ENCODE measurements at places on chromosomes 2 and 18. TPM values are rescaled to one million over a fixed set of nuclear protein-coding genes. Genes with fewer than 3 reads are reported as not detected.

Gene TANC1
- total RNA-seq, result 66.3 TPM

Gene GAREM2
- total RNA-seq, result 0.22 TPM

Gene ACVR1C
- not detected for total RNA-seq

Gene TMEM185B
- 28.5 TPM for total RNA-seq

Gene PTH2R
- total RNA-seq, result under 0.01 TPM

Gene ZNF396
- total RNA-seq, result 0.98 TPM

Gene SLC66A2
- 40.0 TPM for total RNA-seq

Gene PROM2
- total RNA-seq, result 0.09 TPM

Gene RAD51AP2
- not detected for total RNA-seq

Gene KIF1A
- under 0.01 TPM for total RNA-seq

Gene ACOXL
- total RNA-seq, result not detected

Gene MOGAT1
- not detected for total RNA-seq

Gene SCN9A
- total RNA-seq, result 0.54 TPM

Gene CD8B2
- total RNA-seq, result not detected

Gene MRPS5
- total RNA-seq, result 45.0 TPM

Gene LRATD1
- total RNA-seq, result 3.4 TPM

Gene EVA1A
- 25.4 TPM for total RNA-seq

Gene SH3RF3
- 4.6 TPM for total RNA-seq

Gene RNU2-63P
- total RNA-seq, result 93.7 TPM

Gene CDK5R2
- total RNA-seq, result not detected

Gene DQX1
- total RNA-seq, result 0.09 TPM

Gene SCN2A
- total RNA-seq, result under 0.01 TPM

Gene PTPRN
- not detected for total RNA-seq

Gene HNRNPLL
- 46.1 TPM for total RNA-seq

Gene REEP1
- 17.7 TPM for total RNA-seq

Gene RBMS1
- total RNA-seq, result 80.8 TPM

Gene TMEFF2
- total RNA-seq, result not detected

Gene MFSD6
- total RNA-seq, result 10.6 TPM

Gene DIPK1C
- not detected for total RNA-seq

Gene C2orf81
- under 0.01 TPM for total RNA-seq

Gene CKAP2L
- total RNA-seq, result 0.76 TPM

Gene REG3G
- not detected for total RNA-seq

Gene RUFY4
- not detected for total RNA-seq

Gene ZAP70
- total RNA-seq, result 0.34 TPM

Gene B3GNT7
- 13.0 TPM for total RNA-seq

Gene SMYD1
- not detected for total RNA-seq

Gene CRYGD
- total RNA-seq, result not detected

Gene NT5C1B
- not detected for total RNA-seq

Gene IL1R2
- 0.33 TPM for total RNA-seq

Gene UGT1A5
- not detected for total RNA-seq

Gene TEKT4
- not detected for total RNA-seq

Gene PSMA8
- total RNA-seq, result not detected

Gene FSHR
- not detected for total RNA-seq

Gene SLC5A7
- total RNA-seq, result not detected

Gene NDC80
- total RNA-seq, result 3.8 TPM

Gene SERPINB3
- total RNA-seq, result not detected

Gene PIEZO2
- total RNA-seq, result 311 TPM

Gene SERPINB2
- not detected for total RNA-seq

Gene TCF23
- total RNA-seq, result not detected

Gene ZNF521
- 149 TPM for total RNA-seq

Data from dermis lymphatic vessel endothelial cell (primary cell).